ENCODE measurements at places on chromosomes 11 and 22.

DNA sequence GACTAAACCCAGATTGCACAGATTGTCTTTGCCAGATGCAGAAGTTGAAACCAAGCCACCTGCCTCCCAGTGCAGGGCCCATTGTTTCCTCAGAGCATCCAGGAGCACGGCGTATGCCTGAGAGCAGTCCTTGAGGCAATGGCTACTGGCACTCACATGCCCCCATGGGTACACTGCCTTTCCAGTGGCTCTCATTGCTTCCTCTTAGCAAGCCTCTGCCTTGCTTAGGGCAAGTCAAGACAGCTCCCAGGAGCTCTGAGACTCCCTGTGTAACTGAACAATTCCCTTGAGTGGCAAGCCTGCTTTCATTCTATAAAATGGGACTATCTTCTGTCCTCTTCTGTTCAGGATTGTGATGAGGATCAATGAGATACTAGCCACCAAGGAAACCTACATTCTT, 4.1 kb downstream of the SYTL2 start:
- no peak for DNase-seq

GRCh38 chr11:15923183-15923582, 433.2 kb downstream of the SOX6 start:
- DNase-seq: no peak

GRCh38 chr11:69825941-69826340, 6.7 kb upstream of the FGF3 start:
- DNase-seq: no peak

DNA sequence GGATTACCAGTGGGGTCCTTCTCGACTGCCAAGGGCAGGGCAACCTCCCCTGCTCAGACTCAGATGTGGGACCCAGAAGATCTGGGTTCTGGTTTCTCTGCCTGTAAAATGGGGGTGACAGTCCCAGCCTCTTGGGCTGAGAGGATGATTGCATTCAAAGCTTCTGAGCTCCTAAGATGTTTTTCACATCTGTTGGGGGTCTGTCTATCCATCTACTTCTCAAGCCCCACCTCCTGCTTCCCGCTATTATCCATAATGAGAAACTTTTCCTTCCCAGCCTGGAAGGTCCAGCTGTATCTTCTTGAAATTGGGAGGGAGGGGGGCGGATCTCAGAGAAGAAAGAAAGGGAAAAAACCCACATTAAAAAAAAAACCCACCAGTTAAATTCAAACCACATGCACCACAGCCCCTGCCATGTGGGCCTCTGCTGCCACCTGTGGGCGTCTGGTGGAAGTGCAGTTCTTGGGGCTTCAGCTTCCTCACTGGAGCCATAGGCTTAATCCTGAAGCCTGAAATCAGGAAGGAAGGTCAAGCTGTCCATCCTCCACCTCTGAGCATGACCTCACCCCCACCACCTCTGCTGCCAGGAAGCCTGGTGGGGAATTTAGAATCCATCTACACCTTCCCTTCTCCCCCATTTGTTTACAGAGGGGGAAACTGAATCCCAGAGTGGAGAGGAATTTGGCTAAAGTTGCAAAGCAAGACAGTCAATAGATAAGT, 27.3 kb downstream of the ARHGEF17 start:
- DNase-seq: peak; percentile 88

DNA sequence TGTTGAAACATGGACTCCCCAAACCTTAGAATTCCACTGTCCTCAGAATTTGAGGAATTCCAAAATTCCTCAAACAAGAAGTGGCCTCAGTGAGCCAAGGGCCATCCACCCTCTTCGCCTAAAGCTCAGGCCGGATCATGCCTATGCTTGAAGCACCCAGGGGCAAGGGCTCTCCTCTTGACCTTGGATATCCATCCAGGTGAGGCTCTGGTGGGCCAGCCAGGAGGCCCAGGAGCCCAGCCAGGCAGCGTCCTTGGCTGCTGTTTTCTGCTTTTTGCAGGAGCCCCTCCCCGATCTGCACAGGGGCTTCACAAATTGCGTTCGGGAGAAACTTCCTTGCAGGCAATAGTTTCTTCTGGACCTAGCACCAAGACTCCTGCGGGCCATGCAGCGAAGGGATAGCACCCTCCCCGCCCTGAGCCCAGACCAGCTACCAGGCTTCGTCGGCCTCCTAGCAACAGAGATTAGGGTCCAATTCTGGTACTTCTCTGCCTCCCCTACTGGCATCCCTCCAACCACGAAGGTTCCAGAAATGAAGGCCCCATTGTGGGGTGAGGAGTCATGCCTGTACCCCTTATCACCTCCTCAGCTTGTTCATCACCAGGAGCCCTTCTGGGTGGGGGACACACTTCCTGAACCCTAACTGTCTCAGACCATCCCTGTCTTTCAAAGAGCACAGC, 2.0 kb downstream of the PHLDA2 start:
- DNase-seq: no peak

GRCh38 chr11:1121813-1122663, 35.7 kb upstream of the MUC5AC start:
- peak; percentile 1 for DNase-seq

DNA sequence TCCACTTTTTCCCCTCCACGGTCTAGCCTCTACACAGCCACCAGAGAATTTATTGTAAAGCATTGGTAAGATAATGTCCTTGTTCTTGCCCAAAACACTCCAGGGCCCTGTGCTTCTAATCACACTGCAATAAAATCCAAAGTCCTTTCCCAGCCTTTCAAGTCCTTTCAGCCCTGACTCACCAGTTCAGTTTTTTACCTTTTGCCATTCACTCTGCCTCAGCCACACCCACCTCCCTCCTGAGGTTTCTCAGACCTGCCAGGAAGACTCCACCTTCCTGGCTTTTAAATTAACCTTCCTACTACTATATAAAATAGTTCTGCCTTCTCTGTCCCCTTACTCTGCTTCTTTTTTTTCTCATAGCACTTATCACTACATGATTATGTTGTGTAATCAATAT, 91.0 kb upstream of the ARHGAP32 start:
- DNase-seq: no peak

DNA sequence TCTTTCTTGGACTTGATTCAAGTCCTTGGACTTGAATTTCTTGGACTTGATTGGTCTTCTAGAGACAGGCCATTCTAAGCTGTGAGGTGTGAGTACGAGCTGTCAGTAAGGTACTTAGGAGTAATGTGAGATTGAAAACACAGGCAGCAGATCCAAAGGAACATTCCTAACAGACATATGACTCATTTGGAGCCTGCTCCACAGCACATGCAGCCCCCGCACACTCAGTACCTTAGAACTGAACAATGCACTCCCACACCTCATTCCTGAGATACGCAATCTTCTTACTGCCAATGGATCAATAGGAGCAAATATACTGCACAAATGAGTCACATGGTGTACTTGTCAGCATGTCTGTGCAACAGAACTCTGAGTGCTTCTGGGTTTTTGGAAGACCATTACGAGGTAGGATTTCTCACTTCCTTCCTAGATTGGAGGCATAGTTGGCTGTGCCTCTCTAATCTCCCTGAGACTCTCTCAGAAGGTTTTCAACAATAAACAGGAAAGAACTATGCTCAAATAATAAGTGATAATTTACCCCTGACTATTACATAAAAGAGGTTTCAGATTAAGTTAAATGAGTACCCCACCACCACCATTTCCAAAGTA, 243.1 kb downstream of the KCNA4 start:
- DNase-seq: no peak

DNA sequence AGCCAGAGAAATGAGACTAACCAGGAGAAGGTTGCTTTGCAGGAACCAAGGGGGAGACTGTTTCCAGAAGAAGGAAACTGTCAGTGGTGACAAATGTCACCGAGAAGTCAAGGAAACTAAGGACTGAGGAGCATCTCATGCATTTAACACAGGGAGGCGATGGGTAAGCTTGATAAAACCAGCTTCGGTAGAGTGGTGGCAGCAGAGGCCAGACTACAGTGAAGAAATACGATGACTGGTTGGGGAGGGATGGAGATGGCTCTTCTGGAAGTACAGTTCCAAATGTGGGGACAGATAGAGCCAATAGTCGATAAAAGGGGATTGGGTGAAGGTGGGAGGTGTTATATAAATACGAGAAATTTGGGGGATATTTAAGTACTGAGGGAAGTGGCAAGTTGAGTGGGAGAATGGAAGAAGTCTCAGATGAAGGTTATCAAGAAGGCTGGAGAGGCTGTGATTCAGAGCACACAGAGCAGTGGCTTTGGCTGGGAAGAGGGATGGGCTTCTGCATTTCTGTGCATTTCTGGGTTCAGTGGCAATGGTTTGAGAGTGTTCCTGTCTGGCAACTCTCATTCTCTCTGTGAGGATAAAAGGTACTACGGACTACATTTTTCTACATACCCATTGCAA, 29.2 kb downstream of the SC5D start:
- peak; percentile 28 for DNase-seq

GRCh38 chr22:46104170-46104880, 46.0 kb upstream of the PPARA start:
- no peak for DNase-seq

GRCh38 chr11:80970037-80970436, 1529.2 kb upstream of the TENM4 start:
- DNase-seq: no peak

- DNase-seq: no peak
Measured at GRCh38 chr11:78838417-78838816, 263.8 kb upstream of the NARS2 start.

DNA sequence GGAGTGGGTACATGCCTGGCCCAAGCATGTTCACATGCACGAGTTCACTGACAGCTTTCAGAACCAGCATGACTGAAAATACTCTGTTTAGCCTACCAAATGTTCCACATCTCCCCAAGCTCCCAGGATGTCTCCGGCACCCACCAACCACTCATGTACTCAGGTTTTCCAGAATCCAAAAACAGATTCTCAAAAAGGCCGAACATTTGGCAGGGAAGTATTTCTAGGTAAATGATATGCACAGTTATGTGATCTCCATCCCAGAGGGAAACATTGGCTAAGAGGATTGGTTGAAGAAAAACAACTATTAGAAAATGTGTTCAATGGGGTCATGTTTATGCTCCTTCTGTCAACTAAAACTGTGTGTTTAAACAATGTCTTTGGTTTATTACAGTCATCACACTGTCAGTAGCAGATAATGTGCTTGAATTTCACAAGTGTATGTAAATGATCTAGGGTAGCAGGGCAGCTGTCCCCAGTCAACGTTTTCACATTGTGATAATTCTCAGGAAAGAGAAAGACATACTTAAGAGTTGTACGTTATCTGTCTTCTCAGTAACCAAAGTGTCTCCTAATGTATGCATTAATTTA, 52.3 kb downstream of the BARX2 start:
- no peak for DNase-seq

DNA sequence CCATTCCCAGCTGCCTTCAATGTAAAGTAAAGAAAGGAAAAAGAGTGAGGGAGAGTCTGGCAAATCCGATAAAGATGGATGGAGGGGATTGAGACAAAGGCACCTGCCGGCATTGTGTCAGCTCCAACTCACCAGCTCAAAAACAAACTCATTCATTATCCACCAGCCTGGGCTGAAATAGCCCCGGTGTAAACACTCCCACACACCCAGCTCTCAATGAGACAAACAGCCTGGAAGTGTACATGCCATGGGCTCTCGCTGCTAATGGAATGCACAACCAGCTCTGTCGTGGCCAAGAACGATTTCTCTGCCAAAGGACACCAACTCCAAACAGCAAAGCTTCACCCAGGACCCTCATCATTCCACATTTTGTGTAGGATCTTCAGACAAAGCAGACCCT, 89.3 kb upstream of the OPCML start:
- DNase-seq: no peak

GRCh38 chr11:74707602-74708510, 23.4 kb downstream of the CHRDL2 start:
- DNase-seq: no peak

DNA sequence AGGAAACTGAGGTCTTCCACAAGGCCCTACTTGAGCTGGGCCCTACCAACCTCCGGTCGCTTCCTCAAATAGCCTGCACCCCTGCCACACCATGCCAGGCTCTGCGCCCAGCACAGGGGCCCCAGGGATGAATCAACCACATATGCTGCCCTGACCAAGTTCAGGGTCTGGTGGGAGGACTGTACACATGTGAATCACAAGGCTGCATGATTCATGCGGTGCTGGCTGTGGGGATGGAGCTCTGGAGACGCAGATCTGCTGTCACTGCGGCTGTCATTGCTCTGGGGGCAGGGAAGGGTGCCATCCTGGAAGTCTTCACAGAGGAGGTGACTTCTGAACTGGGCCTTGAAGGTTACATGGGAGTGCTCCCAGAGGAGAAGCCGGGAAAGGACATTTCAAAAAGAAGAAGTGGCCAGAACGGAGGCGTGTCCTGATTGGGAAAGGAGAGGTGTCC, 21.5 kb downstream of the CYTH4 start:
- no peak for DNase-seq

DNA sequence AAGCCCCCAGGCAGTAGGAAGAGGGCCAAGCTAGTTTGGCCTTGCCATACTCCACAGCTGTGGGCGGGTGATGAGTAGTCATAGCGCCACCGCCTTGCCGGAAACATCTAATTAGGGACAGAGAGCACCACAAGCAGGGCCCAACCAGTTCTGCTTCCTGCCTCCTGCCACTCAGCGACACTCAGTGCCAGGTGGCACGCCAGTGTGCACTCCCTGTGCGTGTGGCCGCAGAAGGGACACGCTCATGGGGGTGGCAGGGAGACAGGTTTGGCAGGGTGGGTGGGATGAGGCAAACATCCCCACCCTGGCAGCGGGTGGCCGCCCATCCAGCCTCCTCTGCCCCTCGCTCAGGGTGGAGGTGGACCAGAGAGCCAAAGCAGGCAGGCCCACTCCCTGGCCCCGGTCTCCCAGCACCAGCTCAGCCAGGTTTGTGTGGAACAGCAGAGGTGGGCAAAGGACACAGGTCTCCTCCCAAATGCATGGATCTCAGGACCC, 4.9 kb downstream of the OVOL1 start:
- peak; percentile 47 for DNase-seq

DNA sequence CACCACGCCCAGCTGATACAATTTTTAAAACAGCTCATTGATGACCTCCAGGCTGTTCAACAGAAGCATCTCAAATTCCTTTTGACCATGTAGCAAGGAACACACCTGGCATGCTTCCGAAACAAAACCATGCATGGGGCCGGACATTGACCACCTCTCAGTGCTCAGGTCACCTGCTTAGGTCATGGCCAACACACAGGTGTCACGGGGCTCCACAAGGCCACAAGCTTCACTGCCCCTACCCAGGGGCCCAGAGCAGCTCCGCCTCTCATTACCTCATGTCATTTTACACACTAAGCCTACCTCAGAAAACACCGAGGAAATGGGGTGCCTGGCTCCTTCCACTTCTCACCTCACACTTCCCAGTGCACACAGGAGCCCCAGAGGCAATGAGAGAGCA, 26.6 kb downstream of the YPEL1 start:
- no peak for DNase-seq

- DNase-seq: no peak
Measured at GRCh38 chr11:74057249-74058151, 48.6 kb upstream of the UCP3 start.

DNA sequence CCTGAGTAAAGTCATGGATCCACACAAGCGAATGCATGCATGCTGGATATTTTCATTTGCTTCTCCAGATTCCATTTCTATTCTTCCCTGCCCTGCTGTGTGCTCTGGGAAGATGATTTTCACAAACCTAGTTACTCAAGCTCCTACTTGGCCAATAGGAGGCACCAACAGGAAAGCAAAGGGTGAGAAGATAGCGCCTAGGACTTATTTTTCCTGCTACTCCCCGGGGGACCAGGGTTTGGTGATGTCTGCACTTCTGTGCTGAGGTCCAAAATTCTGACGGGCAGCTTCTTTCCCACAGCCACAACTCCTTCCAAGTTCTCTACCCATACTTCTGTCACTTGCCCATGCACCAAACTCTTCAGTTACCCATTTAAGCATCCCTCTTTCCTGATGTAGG, 509.3 kb upstream of the TENM4 start:
- DNase-seq: no peak

- DNase-seq: no peak
Measured at GRCh38 chr22:38273135-38273826, 471 bp upstream of the TMEM184B start.

GRCh38 chr11:23684701-23685100, 812.2 kb upstream of the LUZP2 start:
- no peak for DNase-seq
